Left renal pelvis (tissue), 4 donors: ENCODE measurements at places on chromosomes 2 and 18.
A peak's percentile ranks its signal among the peaks of the same experiment; 100 is the strongest.

GRCh38 chr18:59697236-59697932 lies at the start of gene CCBE1:
TSS of gene CCBE1 (minus strand) at chr18:59697423.
- no peak for DNase-seq

GRCh38 chr2:54586494-54586893 lies 130.4 kb downstream of the SPTBN1 start:
- no peak for DNase-seq

DNA sequence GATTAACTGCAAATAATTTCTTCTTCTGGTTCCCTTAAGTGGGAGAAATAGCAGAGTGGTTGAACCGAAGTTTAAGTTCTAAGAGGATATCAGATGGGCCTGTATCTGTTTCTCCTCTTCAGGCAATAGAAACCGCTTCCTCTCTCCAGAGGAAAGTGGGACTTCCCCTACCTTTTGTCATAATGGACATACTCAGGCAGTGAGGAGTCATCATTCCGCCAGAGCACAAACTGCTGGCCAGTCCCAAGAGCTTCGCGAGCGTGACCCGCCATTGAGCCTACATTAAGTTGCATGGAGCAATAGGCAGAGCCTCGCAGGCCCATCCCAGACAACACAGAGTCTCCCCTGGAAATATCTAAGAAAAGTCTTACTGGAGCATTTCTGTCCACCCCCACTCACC lies 158.9 kb downstream of the LDLRAD4 start:
- DNase-seq: no peak

DNA sequence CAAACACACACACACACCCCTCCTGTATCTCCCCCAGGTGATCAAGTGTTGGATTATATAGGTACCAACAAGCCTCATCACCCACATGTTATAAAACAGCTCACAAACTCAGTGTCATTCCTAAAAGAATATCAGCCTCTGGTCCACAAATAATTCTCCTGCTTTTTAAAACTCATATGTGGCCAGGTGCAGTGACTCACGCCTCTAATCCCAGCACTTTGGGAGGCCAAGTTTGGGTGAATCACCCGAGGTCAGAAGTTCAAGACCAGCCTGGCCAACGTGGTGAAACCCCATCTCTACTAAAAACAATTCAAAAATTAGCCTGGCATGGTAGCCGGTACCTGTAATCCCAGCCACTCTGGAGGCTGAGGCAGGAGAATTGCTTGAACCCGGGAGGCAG lies 87.8 kb downstream of the LRATD1 start:
- no peak for DNase-seq

DNA sequence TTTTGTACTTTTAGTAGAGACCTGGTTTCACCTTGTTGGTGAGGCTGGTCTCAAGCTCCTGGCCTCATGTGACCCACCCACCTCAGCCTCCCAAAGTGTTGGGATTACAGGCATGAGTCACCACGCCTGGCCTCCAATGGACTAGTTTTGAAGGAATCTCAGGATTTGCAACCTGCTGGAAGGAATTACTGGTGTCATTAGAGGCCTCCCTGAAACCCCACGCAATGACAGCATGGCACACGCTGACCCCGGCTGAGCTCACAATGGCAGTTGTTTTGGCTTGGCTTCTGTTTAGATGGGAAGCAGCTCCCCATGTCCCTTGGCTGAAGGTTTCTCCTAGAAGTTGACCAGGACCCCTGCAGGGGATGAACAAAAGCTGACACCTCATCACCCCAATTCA lies 23.1 kb upstream of the COPS8 start:
- DNase-seq: no peak

DNA sequence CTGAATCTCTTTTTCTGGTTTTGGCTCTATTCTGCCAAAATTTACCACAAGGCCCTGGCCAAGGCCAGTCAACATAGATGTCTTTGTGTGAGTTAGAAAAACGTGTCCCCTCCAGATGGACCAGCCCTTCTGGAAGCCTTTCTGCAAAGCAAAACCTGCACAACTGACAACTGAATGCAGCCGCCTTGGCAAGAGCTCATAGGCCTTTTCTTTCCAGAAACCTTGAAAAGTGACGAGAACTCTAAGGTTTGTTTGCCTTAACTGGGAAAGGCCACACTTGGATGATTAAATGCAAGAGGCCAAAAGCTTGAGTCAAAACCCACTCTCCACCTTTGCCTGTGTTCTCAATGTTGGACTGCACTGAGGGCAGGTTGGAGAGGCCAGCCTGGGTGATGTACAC lies 103.9 kb downstream of the COLEC12 start:
- DNase-seq: no peak

DNA sequence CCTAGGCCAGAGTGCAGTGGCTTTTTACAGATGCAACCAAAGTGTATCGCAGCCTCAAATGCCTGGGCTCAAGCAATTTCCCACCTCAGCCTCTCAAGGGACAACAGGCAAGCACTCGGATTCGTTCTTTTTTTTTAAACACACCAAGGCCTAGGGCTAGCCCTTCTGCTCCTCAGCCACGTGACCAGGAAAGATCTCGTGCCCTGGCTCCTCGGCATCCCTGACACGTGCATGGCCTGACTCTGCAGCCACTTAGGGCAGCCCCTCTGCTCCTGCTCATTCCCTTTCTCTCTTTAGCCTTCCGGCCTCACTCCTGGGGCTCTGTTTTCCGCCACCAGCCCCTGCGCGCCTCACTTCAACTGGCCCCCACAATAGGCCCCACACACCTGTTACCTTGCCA lies 18.4 kb downstream of the FAM178B start:
- DNase-seq: no peak

DNA sequence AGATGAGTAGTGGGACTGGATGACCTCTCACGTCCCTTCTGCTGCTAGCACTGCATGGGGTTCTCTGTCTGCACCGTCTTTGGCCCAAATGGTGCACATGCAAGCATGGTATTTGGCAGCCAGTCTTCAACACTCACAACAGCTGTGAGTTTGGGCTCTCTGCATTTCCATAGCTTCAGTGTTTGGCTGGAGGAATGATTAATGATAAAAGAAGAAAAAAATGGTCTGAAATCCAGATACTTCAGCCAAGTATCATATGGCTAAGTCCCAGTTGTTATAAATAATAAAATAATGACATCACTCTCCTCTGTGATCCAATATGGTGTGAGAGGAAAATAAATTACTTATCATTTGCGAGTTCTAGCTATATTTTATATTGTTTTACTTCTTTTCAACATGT lies 173.3 kb downstream of the DCDC2C start:
- DNase-seq: peak; percentile 6

DNA sequence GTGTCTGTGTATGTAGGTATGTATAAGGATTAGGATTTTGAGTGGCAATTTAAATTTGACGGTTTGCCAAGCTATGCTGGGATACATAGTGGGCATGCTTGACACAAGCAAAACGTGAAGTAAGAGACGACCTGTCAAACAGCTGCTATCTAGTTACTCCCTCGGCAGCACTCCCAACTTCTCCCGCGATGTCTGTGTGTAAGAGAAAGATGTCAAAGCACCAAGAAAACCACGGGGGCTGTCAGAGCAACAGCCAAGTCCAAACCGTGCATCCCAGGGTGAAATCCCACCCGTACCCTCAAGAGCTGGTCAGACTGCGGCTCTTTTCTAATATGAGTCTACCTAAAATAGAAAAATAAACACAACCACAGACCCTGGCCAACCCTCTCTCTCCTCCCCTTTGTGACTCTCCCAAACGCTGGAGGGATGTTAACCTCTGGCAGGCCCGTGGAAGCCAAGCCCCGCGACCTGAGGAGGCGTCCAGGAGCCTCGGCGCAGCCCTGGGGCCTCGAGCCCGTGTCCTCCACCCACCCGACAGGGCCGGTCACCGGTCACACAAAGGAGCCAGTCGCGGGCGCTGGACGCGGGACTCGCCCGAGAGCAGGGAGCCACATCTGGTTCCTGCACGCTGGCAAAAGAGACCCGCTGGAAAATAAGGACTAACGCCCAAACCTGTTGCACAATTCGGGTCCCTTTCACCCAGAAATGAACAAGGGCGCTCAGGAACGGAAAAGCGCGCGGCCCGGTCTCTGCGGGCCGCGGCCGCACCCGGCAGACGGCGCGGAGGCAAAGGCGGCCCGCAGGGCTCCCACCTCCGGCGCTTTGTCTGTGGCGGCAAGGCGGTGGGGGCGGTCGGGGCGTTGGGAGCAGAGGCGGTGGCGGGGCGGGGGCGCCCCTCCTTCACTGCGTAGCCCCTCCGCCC lies 925 bp downstream of the SESTD1 start:
- DNase-seq: no peak

DNA sequence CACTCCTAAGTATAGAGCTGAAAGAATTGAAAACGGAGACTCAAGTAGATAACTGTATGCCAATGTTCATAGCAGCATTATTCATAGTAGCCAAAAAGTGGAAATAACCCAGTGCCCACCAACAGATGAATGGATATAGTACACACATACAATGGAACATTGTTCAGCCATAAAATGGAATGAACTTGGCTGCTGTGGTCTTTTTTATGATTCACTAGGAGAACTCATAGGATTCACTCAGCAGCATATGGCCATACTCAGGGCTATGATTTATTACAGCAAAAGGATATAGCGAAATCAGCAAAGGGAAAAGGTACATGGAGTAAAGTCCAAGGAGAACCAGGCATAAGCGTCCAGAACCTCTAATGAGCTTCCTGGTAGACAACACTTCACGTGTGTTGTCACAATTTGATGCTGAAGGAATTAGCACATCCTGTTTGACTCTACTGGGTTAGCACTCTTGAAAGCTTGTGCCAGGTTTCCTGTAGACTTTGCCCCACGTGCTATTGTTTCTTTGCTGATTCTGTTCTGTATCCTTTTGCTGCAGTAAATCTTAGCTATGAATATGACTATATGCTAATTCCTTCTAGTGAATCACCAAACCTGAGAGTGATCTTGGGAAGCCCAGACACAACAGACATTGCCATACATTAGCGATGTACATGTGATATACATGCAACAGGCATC lies 15.7 kb downstream of the SPC25 start:
- no peak for DNase-seq

- no peak for DNase-seq
Observed at GRCh38 chr2:89850481-89850880, 1159.0 kb downstream of the RPIA start.

- DNase-seq: no peak
Observed at GRCh38 chr2:60926741-60927552, 45.6 kb downstream of the REL start.

- DNase-seq: no peak
Observed at GRCh38 chr2:165777522-165778186, 16.4 kb downstream of the GALNT3 start.

GRCh38 chr2:215601990-215602721 lies 166.3 kb upstream of the FN1 start:
- no peak for DNase-seq

DNA sequence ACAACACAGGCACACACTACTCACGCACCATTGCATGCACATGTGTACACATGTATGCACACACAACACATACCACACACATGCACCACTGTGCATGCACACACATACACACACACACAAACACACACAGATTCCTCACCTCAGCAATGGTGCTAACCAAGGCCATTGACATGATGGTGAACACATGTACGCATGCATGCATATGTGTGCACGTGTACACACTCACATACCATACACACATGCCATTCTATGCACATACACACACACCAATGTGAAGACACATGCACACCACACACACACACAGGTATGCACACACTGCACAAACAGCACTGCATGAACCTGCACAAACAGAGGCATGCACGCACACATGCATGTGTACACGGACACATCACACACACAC lies 976.0 kb downstream of the DCDC2C start:
- DNase-seq: no peak

DNA sequence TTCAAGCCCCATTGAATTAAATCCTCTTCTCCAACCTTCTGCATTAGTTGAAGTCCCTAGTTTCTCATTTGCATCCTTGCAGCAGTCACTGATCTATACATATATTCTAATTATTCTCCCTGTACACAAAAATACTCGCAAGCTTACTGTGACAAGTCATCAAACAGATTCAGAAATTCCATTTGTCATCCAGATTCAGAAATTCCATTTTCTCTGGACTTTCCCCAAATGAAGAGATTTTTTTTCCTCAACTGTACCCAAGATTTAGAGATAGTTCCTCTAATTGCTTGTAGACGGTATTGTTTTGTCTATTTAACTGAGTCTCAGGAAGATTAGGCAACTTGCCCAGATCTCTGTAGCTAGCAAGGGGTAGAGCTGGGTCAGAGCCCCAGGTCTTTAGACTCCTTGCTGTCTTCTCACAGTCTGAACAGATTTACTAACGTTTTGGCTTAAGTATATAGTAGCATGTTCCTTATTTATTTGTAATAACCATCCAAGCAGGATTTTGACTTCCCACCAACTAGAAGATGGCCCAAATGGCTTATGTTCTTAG lies 34.2 kb downstream of the RAB12 start:
- DNase-seq: no peak

DNA sequence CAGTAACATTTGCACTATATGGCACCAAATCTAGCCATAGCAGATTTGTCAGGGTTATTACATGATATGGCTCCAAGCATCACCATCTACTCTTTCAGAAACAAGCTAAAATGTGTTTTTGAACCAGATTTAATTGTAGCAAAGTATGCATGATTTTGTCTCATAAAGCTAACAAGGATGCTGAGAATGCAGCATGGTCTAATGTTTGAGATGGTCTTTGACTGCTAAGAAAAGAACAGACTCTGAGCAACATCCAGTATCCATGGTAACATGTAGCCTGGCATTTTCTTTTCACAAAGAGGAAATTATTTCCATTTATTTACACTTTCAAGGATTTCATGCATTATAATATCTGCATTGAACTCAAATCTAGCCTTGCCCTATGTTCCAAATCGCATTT lies 206.5 kb downstream of the PDE1A start:
- DNase-seq: no peak

- DNase-seq: no peak
Observed at GRCh38 chr2:8087480-8087840, 594.4 kb upstream of the ID2 start.

GRCh38 chr2:217610401-217610814 lies 392.4 kb downstream of the TNS1 start:
- no peak for DNase-seq

DNA sequence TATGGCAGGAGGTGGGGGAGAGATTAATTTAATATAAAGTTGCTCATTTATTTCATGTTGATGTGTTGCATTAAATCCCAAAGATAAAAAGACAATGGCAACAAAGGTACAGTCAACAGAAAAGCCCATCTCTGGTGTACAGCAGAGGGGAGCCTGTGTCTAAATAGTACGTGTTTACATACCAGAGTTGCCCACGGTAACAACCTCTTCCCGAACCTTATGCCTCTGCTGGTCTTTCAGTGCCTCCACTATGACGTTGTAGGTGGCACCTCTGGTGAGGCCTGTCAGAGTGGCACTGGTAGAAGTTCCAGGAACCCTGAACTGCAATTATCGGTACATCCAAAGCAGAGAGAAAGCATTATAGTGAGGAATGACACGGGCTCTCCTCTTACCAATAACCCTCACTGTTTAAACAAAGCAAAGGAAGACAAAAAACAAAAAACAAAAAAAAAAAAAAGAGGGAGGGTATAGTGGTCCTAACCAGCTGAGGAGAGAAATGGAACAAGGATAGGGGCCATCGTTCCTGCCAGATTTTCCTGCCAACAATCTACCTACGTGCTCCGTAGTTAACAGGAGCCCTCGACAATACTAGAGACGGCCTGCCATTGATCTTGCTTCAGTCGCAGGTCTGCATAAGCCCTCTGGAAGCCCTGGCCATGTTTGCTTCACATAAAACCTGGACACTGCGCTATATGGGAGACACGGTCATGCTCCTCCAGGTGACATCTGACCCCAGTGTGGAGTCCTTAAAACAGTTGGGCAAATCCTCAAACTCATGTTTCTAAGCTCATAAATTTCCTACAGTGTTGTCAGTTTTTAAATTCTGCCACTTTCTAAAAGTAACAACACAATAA lies 58.5 kb downstream of the ATIC start:
- DNase-seq: no peak
